A549 treated with DMSO at 1 μM for 4 hours (cell line): ENCODE measurements at places on chromosomes 3 and 15. TPM values are rescaled to one million over a fixed set of nuclear protein-coding genes. Genes with fewer than 3 reads are reported as not detected.

CDHR4 gene
- 0.15 to 0.46 TPM (median 0.30 TPM) in 5 replicates for total RNA-seq

PPP4R2 gene
- total RNA-seq = 38.3 to 47.3 TPM (median 45.6 TPM) in 5 replicates

LDHAL6B gene
- total RNA-seq = not detected in 5 replicates

MED12L gene
- 0.30 to 0.72 TPM (median 0.60 TPM) in 5 replicates for total RNA-seq

KIF23 gene
- total RNA-seq = 75.8 to 97.8 TPM (median 91.2 TPM) in 5 replicates

KLHL40 gene
- not detected in 5 replicates for total RNA-seq

SLC28A1 gene
- 0.08 TPM in 1 of 5 replicates, not detected in the others for total RNA-seq

ENTPD3 gene
- total RNA-seq = 0.05 TPM in 1 of 5 replicates, not detected in the others

SUCNR1 gene
- total RNA-seq = 0.13 to 0.22 TPM (median 0.16 TPM) in 5 replicates

GOLGA6A gene
- total RNA-seq = 0.07 to 0.16 TPM in 2 of 5 replicates, not detected in the others

TEX55 gene
- total RNA-seq = not detected in 5 replicates

MME gene
- not detected in 5 replicates for total RNA-seq

FAM131A gene
- 8.9 to 10.6 TPM (median 10.4 TPM) in 5 replicates for total RNA-seq

ZNF774 gene
- total RNA-seq = 0.83 to 1.4 TPM (median 1.0 TPM) in 5 replicates

IL5RA gene
- total RNA-seq = not detected in 5 replicates

EXD1 gene
- total RNA-seq = 0.07 TPM in 1 of 5 replicates, not detected in the others

HCN4 gene
- total RNA-seq = 0.21 to 0.31 TPM (median 0.28 TPM) in 5 replicates

TSPAN3 gene
- total RNA-seq = 357 to 499 TPM (median 457 TPM) in 5 replicates

APOD gene
- 0.48 to 0.95 TPM (median 0.55 TPM) in 5 replicates for total RNA-seq

HLTF gene
- 14.4 to 24.9 TPM (median 21.4 TPM) in 5 replicates for total RNA-seq

PLCH1 gene
- total RNA-seq = 1.0 to 1.6 TPM (median 1.2 TPM) in 5 replicates

NEK4 gene
- 12.3 to 15.7 TPM (median 15.0 TPM) in 5 replicates for total RNA-seq

CHL1 gene
- 0.02 TPM in 1 of 5 replicates, not detected in the others for total RNA-seq

NEK10 gene
- 0.86 to 1.8 TPM (median 1.3 TPM) in 5 replicates for total RNA-seq

CELSR3 gene
- 3.7 to 5.5 TPM (median 4.5 TPM) in 5 replicates for total RNA-seq

RLBP1 gene
- total RNA-seq = not detected in 5 replicates

ACTL6A gene
- total RNA-seq = 54.2 to 69.7 TPM (median 58.3 TPM) in 5 replicates

SLC2A2 gene
- not detected in 5 replicates for total RNA-seq

GPR176 gene
- 11.1 to 16.5 TPM (median 13.2 TPM) in 5 replicates for total RNA-seq

MUSTN1 gene
- not detected in 5 replicates for total RNA-seq
